ENCODE measurements at places on chromosomes 4 and X.

- DNase-seq: no peak
Observed at GRCh38 chr4:83768146-83768545, 232.2 kb downstream of the GPAT3 start.

DNA sequence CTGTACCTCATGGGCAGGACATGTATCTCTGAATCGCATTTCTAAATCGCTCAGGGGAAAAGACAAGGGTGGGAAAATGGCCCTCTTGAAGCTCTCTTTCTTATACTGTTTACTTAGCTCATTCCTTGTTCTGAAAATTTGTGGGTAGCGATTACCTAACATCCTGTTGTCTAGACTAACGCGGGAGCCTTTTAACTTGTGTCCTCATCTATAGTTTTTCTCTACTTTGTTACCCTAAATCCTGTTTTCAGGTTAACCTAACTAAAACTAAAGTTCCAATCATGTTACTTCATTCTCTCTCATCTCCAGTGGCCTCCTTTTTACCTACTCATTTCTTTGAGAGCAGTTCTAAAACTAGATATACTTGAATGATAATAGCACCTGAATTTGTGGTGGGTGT, 45.0 kb downstream of the SNX25 start:
- no peak for DNase-seq

DNA sequence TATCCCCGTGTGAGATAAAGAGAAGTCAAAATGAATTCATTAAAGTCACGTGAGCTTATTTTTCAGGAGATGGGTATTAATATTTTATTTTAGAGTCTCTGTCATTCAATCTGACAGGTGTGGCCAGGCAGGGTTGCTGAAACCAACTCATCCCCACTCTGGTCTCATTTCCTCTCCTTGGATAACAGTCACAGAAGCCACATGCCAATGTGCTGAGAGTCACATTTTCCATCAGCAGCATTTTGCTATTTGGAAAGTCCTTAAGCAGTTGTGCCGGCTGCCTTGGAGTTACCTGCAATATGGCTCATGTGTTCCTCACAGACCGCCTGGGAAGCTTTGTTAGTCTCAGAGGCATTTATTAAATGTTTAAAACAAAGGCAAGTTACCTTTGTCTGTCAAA, 302.3 kb downstream of the DCHS2 start:
- DNase-seq: no peak

- DNase-seq: no peak
Observed at GRCh38 chr4:213971-214370, 89.7 kb downstream of the ZNF718 start.

DNA sequence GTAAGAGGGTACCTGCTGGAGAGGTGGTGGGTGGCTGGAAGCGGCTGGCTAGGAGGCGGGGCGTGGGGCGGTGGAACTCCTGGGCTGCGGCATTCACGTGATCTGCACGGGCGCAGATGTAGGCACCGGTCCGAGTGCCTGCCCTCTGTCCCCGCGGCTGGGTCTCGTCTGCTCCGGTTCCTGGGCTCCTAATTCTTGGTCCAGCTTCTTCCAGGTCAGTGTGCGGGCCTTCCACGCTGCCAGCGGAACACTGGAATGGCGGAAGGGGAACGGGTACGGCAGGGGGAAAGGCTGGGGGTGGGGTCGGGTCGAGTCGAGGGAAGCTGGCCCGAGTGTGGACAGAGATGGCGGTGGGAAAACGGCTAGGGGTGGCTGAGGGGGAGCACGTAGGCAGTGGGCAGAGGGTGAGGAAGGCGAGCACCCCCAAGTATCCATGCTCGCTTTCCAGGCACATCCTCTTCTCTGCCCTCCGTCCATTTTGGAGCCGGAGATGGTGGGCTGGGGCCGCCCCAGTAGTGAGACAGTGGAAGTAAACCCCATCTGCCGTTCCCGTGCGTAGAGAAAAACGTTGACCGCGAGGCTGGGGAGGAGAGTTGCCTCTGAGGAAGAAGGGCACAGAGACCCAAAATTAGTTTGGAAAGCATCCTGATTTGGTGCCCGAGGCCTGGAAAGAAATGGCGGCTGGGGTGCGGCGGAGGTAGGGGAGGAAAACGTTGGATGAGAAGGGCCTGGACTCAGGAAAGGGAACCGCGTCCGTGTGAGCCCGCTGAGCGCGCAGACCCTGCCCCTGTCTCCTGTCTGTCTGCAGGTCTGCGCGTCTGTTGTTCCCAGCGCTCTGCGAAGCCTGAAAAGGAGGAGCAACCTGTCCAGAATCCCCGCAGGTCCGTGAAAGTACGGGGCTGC, at the start of gene TCEAL4:
TCEAL4 (plus strand) TSS at position 105 of the 903 bp plus-strand sequence. CDS start 1,161 bp downstream, outside the sequence.
- DNase-seq: no peak

DNA sequence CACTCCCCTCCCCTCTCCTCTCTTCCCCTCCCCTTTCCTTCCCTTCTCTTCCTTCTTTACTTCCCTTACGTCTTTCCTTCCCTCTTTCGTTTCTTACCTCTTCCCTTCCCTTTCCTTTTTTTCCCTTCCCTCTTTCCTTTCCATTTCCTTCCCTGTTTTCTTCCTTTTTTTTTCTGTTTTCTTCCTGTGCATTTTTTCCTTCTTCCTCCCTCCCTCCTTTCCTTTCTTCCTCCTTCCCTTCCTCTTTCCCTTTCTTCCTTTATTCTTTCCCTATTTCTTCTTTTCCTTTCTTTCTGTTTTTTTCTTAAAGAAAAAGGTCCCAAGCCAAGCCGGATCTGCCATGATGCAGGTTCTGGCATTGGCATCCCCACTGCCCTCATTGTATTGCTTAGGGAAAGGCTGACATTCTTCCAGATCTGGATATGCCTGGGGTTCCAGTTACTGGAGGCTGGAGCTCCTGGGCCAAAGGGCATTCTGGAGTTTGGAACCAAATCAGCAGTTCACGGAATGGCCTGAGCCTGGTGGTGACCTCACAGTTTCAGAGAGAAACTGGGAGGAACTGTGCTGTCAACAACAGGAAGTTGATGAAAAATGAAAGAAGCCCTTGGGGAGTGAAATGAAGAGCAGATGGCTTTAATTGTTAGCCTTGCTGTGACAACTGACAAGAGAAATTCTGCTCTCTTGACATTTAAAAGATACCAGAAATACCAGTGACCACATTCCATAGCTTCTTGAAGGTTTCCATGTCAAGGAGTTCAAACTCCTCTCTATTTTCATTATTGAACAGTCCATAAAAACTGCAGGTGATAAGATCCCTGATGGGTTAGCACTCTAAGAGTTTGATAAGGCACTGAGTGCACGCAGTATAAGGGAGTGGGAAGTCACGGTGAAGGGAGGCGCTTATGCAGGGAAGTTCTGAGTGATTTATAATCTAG, 622.1 kb downstream of the SPRY1 start:
- DNase-seq: no peak

DNA sequence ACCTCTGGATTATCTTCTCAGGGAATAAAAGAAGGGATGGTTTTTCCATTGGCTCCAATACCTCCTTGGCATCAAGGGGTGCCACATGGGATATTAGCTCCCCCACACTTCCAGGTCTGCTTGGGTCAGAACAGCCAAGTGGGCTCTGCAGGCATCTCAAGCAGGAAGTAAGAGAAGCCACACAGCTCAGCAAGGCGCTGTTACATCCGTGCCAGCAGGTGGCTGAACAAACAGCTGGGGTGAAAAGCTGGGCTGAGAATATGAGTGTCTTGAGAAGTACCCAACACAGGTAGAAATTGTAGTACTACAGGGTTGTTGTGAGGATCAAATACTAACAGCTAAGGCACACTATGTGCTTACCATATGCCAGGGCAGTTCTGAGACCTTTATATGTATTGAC, 76.7 kb upstream of the TMEM150C start:
- no peak for DNase-seq

- DNase-seq: no peak
Observed at GRCh38 chr4:175447016-175447415, 365.0 kb downstream of the GPM6A start.

- DNase-seq: no peak
Observed at GRCh38 chr4:15495621-15496020, 25.9 kb downstream of the CC2D2A start.

All from stimulated activated CD8-positive, alpha-beta memory T cell treated with anti-CD3 and anti-CD28 coated beads, Interleukin-7, amount 100 ng/mL, for 1 hour (primary cell).